ENCODE measurements at places on chromosomes 5 and 9. TPM values are rescaled to one million over a fixed set of nuclear protein-coding genes. Genes with fewer than 3 reads are reported as not detected.

NIM1K gene
- total RNA-seq, result 6.3 TPM

LECT2 gene
- not detected for total RNA-seq

DNA sequence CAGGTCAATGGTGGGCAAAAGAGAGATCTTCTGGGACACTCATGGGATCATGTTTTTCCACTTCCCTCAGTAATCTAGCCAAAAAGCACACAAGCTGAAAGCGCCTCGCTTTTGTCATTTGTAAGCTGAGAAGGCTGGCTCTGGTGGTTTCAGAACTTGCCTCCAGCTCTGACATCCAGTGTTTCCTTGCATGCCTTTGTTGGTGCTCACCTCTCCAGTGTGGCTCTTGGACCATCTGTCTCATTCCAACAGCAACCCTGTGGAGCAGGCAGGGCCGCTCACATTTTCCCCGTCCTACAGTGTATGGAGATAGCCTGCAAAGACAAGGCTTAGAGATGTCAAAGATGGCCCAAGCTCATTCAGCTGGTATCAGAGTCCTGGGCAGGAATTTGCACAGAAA, 160.8 kb upstream of the KLF4 start:
- no peak for DNase-seq

DNA sequence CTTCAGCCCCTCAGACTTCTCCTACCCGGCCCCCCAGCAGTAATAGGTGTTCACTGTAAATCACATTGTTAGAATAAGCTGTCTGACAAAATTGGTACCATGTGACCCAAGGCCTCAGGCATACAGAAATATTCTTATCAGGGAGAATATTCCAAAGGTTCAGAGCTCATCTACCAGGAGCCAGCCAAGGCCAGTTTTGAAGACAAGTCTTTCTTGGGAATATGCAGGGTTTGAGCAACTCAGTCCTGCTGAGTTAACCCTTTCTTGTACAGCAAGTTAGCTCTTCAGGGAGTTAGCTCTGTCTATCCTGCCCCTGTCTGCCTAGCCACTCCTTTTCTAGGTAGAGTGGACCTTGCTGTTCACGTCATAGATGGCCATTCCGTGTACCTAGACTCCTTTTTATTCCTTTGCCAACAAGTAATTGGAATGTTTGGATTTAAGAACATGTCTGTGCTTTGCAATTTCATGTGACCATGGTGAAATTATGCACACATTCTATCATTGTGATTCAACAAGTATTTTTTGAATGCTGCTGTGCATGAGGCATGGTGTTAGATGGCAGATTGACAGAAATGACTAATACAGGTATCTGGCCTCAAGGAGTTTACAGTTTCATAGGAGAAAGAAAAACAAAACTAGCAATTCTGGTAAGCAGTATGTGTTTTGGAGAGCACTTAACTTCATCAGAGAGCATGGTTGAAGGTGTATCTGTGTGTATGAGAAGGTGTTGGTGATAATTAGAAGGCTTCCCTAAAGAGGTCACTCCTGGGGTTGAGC, 22.6 kb downstream of the TGFBR1 start:
- no peak for DNase-seq

GRCh38 chr5:91225848-91226686, 157.1 kb downstream of the ARRDC3 start:
- no peak for DNase-seq

OR13C4 gene
- not detected for total RNA-seq

DNA sequence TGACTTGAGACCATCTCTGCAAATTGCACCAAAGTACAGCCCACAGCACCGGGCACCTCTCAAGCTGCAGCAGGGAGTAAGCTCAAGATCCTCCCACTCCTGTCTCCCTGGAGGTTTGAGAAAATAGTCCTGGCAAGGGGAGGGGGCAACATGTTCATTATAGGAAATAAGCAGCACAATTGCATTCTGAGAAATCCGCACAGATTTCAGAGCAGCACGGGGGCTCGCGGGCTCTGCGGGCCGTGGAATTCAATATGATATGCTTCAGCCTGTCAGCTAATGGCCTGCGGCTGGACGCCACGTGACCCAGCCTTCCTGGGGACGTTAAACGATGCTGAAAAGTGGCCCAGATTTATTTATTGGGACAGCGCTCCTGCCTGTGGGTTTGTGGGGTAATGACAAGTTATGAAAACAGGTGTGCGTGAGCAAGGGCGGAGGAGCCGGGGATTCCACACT, 156.4 kb downstream of the DAB2IP start:
- peak; percentile 78 for DNase-seq

GRCh38 chr5:115542086-115542485, 2.5 kb downstream of the FEM1C start:
- DNase-seq, result no peak

DNA sequence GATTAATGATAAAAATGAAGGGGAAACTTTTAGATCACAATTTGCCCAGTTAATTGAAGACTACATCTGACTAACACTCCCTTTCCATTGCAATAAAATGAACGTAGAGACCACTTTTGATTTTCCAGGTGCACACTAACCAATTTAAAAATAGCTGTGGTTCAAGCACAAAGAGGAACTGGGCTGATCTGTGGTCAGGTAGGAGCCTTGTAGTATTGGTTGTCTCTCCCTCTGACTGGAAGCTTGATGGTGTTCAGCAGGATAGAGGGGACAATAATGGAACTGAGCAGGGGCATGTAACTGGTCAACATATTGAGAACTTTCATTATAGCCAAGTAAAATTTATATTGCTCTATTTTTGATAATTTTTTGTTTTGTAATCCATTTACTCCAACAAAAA, 886.8 kb upstream of the SEMA6A start:
- no peak for DNase-seq

- no peak for DNase-seq
Observed at GRCh38 chr5:145979270-145980223, 43.2 kb downstream of the SH3RF2 start.

SEC16A gene
- 18.4 TPM for total RNA-seq

GRCh38 chr9:14258660-14259239, 55.2 kb downstream of the NFIB start:
- no peak for DNase-seq

GRCh38 chr9:114035845-114036801, 42.0 kb downstream of the AMBP start:
- DNase-seq, result no peak

GRCh38 chr9:83491413-83491812, 46.8 kb downstream of the FRMD3 start:
- no peak for DNase-seq

DNA sequence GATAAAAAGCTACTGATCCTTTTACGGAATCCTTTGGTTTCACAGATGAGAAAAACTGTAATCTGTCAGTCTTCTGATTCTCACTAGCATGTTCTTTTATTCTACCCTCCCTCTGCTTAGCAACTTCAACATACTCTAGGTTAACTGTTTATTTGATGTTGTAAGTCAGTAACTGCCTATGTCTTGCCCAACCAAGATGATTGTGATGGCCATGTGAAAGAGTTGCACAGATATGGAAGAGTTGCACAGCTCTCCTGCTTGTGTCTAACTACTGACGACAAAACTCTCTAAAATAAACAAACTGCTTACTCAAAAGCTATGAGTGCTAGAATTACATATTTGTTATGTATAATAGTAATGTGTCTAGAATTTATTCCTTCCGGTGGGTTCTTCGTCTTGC, 227.3 kb upstream of the DAB2 start:
- no peak for DNase-seq

DNA sequence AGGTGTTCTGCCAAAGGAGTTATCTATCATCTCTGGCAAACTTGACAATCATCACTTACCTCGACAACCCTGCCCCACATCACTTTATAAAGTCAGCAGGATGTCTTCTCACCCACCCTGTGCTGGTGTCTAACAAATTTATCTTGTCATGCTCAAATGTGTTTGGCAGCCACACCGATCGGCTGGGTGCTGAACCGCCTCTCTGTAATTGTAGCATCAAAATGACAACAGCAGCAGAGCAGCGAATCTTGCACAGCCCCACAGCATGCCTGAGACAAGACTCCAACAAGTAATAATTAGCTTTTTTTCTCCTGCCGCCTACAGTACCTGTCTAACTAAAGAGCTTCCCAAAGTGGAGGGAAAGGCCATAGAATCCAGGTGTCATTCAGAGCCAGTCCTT, 176.2 kb downstream of the NR3C1 start:
- DNase-seq, result no peak

- DNase-seq, result no peak
Observed at GRCh38 chr5:14983666-14984441, 112.3 kb upstream of the ANKH start.

DNA sequence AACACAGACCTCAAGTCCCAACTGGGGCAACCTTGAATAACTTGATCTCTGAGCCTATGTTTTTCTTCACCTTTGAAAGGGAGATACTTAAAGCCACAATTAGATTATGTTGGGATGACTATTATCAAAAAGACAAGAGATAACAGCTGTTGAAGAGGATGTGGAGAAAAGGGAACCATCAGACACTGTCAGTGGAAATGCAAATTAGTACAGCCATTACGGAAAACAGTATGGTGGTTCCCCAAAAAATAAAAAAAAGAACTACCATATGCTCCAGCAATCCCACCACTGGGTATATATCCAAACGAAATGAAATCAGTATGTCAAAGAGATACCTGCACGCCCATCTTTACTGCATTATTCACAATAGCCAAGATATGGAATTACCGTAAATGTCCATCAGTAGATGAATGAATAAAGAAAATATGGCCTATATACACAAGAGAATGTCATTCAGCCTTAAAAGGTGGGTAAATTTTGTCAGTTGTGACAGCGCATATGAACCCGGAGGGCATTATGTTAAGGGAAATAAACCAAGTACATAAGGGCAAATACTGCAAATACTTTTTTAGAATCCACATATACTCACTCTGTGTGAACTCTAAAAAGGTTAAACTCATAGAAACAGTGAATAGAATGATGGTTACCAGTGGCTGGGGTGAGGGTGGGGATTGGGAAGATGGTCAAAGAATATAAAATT, 12.7 kb downstream of the FAT2 start:
- DNase-seq, result no peak

S1PR3 gene
- 13.2 TPM for total RNA-seq

DNA sequence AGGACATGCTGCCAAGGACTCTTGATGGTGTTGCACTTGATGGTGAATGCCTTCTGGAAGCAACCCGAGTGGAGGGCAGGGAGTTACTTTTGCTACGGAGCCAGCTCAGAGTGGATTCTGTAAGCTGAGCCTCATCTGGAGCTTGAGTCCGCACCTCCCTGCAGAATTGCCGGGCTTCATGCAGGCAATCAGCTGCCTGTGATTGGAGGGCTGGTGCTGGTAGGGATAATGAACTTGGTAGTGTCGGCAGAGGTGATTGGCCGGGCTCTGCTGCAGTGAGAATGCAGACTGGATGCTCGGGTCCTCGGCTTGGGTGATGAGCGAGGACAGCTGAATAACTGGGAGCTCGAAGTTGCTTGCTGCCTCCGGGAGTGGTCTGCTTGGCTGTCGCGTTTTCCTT, 23.1 kb downstream of the SLC25A25 start:
- DNase-seq, result peak; percentile 94

GRCh38 chr5:92237896-92238295, 854.8 kb upstream of the ARRDC3 start:
- DNase-seq, result no peak

DNA sequence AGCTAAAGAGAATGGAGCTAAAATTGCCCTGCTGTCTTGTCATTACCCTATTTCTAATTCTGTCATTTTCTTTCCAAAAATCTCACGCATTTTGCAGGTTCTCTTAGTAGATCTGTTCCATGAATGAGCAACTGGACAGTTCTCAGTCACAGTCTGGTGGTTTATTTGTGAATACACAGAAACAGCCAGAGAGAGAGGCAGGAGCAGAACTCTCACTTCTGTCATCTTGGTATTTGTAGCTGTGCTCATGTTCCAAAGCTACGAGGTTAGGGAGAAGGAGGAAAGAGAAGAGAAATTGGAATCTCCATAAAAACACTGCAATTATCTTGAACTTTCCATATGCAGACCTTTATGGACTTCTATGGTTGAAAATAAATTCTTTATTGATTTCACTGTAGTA, 118.0 kb upstream of the OR13F1 start:
- DNase-seq, result no peak

DNA sequence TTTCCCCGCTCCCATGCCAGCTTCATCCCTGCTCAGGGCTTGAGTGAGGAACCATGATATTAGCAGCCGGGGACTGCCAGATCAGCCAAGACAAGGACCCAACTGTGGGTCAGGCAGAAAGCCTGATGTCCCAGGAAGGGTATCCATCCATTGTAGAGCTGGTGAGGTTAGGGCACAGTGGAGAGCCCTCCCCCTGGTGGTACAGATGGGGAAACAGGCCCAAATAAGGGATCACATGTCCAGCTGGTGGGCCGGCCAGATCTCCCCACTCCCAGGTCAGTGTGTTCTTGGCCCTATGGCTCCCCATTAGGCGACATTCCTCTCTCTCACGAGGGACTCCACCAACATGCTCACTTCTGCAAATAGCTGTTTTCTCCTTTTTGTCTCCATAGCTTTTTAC, 9.0 kb downstream of the CDX1 start:
- no peak for DNase-seq

GTF2H2 gene
- total RNA-seq, result 59.2 TPM

DNA sequence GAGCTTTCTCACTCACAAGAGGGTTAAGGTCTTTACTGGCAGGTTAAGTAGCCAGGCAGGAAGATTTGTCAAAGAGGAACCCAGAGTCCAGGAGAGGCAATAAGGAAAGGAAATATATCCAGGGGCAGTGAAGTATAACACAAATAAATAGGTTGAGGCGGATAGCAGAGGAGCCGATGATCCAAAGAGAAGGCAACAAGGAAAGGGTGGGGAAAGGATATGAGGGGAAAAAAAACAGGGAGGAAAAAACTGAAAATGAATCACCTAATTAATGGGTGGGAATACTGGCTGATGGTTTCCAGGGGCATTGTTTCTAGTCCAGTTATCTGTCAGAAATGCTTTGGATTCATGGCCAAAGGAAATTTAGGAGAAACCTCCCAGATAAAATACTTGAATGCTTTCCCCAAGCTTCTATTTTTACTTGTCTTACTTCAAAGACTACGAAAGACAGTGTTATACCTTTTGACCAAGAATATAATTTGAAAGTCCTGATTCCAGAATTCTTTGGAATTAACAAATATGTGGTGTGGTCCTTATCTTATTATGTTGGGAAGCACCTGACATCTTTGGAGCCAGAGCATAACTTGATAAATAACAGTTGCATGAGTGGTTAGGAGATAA, 146.5 kb downstream of the AOPEP start:
- DNase-seq, result no peak
